Activated T-cell treated with anti-CD3 and anti-CD28 coated beads for 48 hours (primary cell): ENCODE measurements at places on chromosomes 6 and 20.

DNA sequence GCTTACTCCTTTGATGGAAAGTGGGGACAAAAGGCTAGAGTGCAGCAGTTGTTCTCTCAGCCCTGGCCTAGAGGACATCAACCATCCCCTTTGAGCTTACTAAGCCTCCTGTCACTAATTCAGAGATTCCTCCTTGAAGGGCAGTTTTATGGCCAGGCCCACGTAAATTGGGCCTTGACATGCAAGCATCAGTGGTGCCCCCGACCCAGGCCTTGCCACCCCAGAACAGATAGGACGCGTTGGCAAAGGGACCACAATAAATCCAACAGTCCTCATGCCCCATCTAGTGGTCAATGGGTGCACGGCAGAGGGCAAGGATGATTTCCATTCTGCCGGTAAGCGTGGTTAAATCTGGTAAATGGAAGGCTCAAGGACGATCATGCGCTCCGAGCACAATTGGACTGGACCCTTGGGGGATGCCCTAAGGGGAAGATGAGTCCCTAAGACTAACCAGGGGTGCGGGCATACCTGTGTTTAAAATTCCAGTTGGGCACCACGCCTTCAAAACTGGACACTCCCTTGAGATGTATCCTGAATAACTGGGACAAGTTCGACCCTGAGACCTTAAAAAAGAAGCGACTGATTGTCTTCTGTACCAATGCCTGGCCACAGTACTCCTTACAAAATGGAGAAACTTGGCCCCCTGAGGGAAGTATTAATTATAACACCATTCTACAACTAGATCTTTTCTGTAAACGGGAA is 32.6 kb downstream of the CEP85L start:
- DNase-seq = peak; percentile 41

DNA sequence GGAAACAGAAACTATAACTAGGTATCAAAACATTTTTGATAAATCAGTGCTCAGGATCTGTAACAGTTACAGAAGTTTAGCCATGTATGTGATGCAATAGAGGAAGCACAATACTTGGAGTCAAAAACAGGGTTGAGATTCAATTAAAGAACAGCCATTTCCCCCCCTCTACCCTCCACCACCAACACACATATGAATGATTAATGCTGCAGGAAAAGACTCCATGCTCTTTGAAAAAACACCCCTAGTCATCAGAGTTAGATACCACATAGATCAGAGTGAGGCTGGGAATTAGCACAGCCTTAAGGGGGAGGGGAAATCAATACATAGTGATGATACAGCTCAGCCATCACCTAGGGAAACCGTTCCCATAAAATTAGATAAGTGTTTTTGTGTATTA is 108.9 kb upstream of the EMILIN3 start:
- DNase-seq = no peak

DNA sequence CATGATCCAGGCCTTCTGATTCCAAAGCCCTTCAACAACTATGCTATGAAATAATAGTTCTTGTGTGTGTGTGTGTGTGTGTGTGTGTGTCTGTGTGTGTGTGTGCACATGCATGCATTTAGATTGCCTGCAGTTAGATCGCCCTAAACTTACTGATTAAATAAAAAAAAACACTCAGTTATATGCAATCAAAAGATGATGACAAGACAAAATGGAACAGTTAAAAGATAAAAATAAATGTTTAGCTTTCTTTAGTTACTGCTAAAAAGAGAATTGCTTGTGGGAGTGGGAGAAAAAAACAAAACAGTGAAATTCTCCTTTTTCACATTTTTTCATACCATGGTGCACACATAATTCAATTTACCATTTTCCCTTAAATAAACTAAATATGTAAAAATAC is 29.4 kb downstream of the MARCKS start:
- no peak for DNase-seq

DNA sequence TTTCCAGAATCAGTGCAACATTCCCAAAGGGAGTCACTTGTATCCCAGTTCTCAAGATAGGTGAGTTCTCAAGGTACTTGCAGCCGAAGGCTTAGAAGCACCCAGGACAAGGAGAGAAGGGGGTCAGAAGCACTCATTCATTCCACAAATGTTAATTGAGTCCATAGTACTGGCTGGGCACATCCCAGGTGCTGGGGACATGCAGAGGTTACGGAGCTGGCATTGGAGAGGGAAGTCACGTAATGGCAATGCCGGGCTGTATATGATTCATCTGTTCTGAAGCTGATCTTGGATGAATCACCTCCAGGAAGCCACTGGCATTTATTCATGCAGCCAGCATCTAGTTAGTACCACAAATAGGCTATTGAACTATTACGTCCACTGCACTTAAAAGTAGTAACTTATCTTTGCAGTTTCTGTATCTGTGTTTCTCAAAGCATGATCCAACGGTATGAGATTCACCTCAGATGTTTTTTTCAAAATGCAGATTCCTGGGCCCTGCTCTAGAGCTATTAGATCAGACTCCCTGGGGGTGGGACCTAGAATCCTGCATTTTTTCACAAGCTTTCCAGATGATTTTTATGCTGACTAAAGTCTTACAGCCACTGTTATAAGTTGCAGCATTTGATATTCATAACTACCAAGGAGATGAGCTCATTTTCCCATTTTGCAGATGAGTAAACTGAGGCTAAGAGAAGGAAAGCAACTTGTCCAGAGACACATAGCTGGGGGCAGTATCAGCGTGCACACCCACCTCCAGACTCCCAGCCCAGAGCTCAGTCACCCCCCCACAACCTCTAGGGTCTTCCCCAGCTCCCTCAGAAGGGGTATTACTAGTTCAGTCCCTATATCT is 44.1 kb upstream of the ID1 start:
- DNase-seq = no peak

GRCh38 chr6:111171577-111172400 is 84.5 kb downstream of the SLC16A10 start:
- no peak for DNase-seq

- no peak for DNase-seq
These were observed 22.8 kb downstream of the PANK2 start for GRCh38 chr20:3911956-3912355.

DNA sequence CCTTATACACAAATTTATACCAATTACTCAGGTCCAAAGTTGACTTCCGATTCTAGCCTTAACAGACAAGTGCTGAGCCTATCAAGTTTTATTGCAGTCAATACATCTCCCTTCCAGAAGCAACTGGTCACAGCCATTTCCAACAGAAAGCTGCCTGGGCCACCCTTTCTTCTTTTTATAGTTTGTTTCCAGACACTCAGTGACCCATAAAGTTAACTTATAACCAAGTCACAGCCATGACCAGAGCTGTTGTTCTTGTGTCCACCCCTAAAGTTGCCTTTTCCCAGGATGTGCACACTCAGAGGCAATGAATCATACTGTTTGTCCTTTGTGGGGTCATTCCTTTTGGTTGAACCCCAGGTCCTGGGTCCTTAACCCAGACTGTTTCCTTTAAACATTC is 89.9 kb downstream of the CD83 start:
- DNase-seq = no peak

GRCh38 chr6:8526624-8527023 is 91.3 kb upstream of the SLC35B3 start:
- no peak for DNase-seq

DNA sequence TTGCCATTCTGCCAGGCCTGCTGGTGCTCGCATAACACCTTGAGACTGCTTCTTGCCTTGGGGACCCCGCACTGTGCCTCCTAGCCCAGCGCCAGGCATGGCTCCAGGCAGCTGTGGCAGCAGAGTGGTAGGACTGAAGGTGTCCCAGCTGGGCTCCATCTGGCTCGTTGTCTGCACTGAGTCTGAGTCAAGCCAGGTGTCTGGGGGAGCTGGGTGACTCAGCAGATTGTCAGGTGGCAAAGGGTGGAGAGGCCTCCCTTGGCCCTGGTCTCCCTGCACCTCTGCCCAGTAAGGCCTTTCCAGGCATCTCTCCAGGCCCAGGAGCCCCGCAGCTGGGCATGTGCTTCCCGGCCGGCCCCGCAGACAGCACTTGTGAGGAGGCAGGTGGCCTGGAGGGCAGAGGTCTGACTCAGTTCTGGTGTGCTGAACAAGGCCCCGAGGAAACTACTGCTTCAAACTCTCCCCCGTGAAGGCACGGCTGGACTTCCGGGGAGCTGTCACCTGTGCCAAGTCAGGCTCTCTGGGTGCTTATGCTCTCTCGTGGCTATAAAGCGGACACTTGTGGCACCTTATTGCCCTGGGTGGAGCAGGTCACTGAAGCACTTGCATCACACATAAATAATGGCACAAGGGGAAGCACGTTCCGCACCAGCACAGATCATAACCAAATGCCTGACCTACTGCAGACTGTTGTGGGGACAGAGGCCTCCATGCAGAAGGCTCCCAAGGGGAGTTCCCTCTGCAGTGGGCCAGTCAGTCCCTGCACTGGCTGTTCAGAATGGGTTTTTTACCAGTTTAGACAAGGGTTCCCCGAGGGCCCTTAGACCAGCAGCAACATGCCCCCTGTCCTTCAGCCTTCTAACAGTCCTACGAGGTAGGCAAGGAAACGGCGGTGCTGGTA is 27.5 kb downstream of the FOXC1 start:
- no peak for DNase-seq

GRCh38 chr6:158004701-158005095 is 23.0 kb downstream of the SYNJ2 start:
- no peak for DNase-seq

DNA sequence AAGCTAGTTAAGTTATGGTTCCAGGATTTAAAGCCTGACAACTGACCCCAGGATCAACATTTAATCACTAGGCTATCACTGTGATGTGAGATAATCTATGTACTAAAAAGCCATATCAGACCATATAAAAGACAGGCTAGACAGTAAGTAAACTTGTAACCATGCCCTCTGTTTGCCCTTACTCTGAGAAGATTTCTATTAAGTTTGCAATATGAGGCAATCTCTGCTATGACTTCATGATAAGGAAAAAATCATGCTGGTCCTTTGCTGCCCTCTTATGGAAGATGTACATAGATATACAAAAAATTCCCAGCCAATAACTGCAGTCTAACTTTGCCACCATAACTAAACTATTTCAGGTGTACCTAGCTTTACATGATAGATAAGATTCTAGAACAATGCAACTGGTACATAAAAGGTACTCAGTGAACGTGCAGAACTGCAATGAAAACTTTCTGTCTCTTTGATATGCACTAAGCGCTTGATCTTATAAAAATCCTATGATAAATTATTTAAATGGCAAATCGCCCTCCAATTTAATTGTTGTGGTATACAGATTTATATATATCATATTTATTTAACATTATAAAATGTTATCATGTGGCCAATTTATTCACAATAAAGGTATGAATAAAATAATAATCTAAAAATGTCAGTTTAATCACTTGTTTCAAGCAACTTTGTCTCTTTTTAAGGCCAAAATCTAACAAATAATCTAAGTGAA is 70.5 kb downstream of the FAM217A start:
- no peak for DNase-seq

- DNase-seq = no peak
These were observed 59.2 kb downstream of the SCML4 start for GRCh38 chr6:107764684-107765460.

DNA sequence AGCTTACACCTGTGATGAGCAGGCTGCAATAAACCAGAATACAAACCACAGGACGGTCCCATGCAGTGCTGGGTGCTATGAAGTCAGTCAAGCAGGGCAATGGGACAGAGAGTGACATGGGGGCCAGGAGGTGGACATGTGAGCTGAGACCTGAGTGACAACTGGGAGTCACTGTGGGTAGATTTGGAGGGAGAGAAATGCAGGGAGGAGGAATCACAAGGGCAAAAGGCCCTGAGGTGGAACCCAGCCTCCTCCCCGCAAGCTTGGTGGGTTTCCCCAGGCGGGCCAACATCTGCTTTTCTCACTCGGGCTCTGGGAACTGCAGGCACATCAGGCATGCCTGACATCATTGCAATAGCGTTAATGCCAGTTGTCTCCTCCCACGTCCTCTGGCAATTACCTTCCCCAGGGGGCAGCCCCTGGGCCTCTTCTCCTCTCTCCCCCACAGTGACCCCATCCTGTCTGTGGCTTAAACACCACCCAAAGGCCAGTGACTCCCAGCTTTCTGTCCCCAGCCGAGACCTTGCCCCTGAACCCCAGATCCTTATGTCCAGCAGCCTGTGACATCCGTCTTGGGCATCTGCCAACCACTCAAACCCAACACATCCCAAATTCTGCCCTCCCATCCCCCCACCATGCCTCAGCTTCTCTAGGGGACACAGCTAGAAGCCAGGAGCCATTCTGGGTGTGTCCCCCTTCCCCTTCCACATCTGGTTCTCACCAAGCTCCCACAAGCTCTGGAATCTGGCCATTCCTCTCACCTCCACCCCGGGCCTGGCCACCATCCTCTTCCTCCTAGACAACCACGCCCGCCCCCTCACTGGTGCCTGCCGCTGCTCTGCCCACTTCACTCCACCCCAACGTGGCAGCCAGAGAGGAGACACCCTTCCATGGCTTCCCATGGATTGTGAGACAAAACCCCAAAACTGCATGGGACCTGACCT is 28.2 kb downstream of the PDRG1 start:
- no peak for DNase-seq

- DNase-seq = no peak
These were observed 7.2 kb upstream of the PPP1R16B start for GRCh38 chr20:38798266-38798665.

GRCh38 chr20:54115172-54115854 is 44.9 kb upstream of the BCAS1 start:
- DNase-seq = no peak

GRCh38 chr6:3540253-3540820 is 83.5 kb upstream of the SLC22A23 start:
- no peak for DNase-seq

- no peak for DNase-seq
These were observed 546 bp upstream of the KLHL32 start for GRCh38 chr6:96923871-96924493.

DNA sequence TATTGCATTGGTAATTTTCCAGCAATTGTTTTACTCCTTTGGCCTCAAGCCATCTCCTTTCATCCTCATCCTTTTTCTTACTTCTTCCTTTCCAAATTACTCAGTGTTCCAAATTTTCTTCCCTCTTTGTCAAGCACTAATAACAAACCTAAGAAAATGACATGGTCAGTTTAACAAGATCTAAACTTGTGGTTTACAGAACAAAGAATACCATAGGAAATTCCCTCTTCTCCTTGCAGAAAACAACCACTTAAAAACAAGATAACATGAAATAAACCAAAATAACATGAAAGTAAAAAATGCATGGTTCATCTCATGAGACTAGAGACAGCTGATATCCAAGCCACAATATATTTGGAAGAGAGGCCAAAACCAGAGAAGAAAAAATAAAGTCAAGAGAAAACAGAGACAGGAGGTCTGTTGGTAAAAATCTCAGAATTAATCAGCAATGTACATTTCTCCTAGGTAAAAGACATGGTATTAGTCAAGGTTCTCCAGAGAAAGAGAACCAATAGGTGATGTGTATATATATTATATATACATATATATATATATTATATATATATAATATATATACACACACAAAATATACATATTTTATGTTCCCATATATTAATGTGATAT is 51.0 kb upstream of the SENP6 start:
- DNase-seq = no peak

DNA sequence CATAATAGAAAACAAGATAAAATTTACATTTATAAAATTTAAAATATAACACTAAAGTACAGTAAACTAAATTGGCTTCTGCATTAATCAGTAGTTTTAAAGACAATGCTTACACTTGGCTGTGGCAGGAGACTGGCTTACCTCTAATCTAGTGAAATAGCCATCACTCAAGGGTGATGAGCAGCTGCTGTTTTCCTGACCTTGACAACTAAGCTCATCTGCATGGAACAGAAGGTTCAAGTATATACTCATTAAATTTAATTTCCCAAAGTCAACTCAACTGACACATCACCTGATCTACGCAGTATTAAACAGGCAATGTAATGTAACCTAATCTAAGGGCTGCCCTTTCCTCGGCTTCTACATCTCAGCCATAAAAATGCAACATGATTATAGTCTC is 14.5 kb downstream of the TMX4 start:
- no peak for DNase-seq
